ENCODE measurements at places on chromosomes 1 and 21.

- peaks cover 37% of the 10 kb centered on the region for H3K4me1 ChIP-seq
- no peak for DNase-seq
- no peaks in the 10 kb centered on the region for H3K36me3 ChIP-seq
- H3K27ac ChIP-seq, result peak overlapping the region; percentile 69
- H3K4me3 ChIP-seq, result peak overlapping the region; percentile 29
- H3K27me3 ChIP-seq, result no peaks in the 10 kb centered on the region
Measured at GRCh38 chr1:100387209-100387608, 34.9 kb downstream of the CDC14A start.

DNA sequence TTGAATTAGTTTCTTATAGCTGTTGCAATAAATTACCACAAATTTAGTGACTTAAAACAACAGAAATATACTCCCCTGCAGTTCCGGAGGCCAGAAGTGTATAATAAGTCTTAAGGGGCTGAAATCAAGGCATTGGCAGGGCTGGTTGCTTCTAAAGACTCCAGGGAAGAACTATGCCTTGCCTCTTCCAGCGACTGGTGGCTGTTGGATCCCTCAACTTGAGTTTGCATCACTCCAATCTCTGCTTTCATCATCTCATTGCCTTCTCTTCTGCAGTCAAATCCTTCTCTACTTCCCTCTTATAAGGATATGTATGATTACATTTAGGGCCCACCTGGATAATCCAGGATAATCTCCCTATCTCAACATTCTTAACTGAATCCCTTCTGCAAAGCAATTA, 19.1 kb upstream of the MED18 start:
- H3K36me3 ChIP-seq, result no peaks in the 10 kb centered on the region
- no peak for DNase-seq
- no peak overlapping the region for H3K27ac ChIP-seq
- peaks cover 11% of the 10 kb centered on the region for H3K27me3 ChIP-seq

- H3K27me3 ChIP-seq, result no peaks in the 10 kb centered on the region
- peaks cover 11% of the 10 kb centered on the region for H3K4me1 ChIP-seq
- no peak for DNase-seq
Measured at GRCh38 chr1:213936571-213936970, 51.2 kb upstream of the PROX1 start.

- no peak overlapping the region for H3K4me3 ChIP-seq
- no peaks in the 10 kb centered on the region for H3K27me3 ChIP-seq
- DNase-seq, result no peak
- no peak overlapping the region for H3K27ac ChIP-seq
Measured at GRCh38 chr21:46334351-46335140, 10.6 kb downstream of the PCNT start.

DNA sequence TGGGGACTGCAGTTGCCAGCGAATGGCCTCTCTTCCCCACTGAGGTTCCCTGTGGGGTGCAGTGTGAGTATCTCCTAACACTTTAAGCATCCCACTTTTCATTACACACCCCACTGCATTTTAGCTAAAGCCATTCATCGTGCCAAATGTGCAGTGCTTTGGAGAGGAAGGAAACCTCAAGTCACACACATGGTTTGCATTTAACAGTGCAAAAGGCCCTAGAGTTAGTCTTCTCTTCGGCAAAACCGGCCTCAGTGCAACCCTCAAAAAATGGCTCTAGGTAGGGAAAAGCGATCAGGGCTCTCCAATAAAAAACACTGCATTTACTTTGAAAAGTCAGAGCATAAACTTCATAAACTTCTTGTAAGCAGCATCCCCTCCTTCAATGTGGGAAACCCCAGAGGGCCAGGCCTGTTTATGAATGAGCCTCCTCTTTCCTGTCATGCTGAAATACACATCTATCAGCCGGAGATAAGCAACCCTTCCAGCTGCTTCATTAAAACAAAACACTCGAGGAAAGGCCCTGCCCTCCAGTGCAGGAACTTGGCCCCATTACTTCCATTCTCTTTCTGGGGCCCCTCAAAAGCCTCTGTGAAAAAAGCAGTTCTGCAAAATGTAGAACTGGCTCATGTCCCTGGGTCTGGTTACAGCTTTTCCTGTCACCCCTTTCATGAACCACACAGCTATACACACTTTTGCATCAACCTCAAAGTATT, 184.0 kb downstream of the CDC7 start:
- H3K27me3 ChIP-seq, result no peaks in the 10 kb centered on the region
- peaks cover 21% of the 10 kb centered on the region for H3K36me3 ChIP-seq
- no peak for DNase-seq
- no peak overlapping the region for H3K4me3 ChIP-seq
- H3K27ac ChIP-seq, result peak overlapping the region; percentile 50

GRCh38 chr1:57470036-57470435, 46.2 kb upstream of the DAB1 start:
- no peak overlapping the region for H3K4me3 ChIP-seq
- peaks cover 19% of the 10 kb centered on the region for H3K4me1 ChIP-seq
- H3K27ac ChIP-seq, result no peak overlapping the region
- H3K36me3 ChIP-seq, result no peaks in the 10 kb centered on the region
- H3K27me3 ChIP-seq, result no peaks in the 10 kb centered on the region

- H3K4me3 ChIP-seq, result no peak overlapping the region
- no peaks in the 10 kb centered on the region for H3K27me3 ChIP-seq
- H3K27ac ChIP-seq, result no peak overlapping the region
- no peaks in the 10 kb centered on the region for H3K36me3 ChIP-seq
Measured at GRCh38 chr1:64519901-64520300, 50.0 kb downstream of the CACHD1 start.

DNA sequence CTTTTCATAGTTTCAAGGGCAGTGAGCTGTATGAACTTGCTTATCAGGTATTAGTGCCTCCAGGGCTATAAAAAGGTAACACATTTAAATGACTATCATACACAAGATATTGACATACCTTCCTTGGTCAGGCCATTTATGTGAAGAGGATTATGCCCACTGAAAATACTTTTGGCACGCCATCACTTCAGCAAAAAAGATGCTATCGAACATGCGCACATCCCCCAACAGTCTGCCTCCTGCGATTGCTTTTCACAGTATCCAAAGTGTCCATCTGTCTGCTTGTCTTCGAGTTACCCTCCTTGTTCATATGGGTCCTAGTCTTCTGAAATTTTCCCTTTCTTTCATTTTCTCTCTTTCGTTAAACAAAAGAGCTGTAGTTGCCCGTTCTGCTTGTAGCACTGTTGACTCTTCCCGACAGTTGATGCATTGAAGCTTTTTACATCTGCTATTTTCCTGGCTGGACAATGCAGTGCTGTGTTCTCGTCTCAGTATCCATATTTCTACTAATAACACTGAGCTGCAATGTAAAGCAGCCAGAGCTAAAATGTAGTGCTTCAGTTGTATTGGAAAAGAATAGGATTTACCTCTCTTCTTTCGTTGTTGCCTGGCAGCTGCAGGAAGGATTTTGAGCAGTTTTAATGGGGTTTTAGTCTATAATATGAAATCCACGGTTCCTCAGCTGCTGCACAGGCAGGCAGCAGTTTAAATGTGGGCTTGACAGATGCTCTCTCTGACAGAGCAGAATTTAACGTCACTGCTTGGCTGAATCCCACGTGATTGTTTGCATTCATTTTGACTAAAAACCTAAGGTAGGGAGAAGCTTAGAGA, at the start of gene B3GALT2:
Gene B3GALT2 (minus strand): TSS at position 713 of the 831 bp plus-strand sequence. CDS start 5,051 bp downstream, outside the sequence.
- H3K27me3 ChIP-seq, result no peaks in the 10 kb centered on the region
- DNase-seq, result no peak
- H3K27ac ChIP-seq, result peak within 1 kb of the TSS; percentile 84
- peaks cover 95% of the 10 kb centered on the region for H3K4me1 ChIP-seq
- peak within 1 kb of the TSS; percentile 65 for H3K4me3 ChIP-seq

DNA sequence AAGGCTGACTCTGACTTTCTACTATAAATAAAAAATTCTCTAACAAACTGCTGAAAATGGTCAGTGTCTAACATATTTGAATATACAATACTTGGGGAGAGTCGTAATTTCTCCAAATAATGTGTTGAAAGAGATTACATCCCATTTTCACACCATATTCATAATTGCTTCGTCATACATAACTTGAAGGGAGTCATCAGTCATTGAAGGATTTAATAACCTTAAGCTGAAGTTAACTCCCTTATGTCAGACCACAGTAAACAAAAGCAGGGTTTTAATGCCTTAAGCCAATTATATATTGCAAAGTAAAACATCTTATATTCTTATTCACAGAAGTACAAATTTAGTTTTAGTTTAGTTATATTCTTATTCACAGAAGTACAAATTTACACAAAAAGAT, 129.9 kb downstream of the RERE start:
- H3K4me1 ChIP-seq, result peaks cover 21% of the 10 kb centered on the region
- no peak overlapping the region for H3K4me3 ChIP-seq
- no peaks in the 10 kb centered on the region for H3K36me3 ChIP-seq
- no peak overlapping the region for H3K27ac ChIP-seq
- no peaks in the 10 kb centered on the region for H3K27me3 ChIP-seq
- DNase-seq, result no peak

DNA sequence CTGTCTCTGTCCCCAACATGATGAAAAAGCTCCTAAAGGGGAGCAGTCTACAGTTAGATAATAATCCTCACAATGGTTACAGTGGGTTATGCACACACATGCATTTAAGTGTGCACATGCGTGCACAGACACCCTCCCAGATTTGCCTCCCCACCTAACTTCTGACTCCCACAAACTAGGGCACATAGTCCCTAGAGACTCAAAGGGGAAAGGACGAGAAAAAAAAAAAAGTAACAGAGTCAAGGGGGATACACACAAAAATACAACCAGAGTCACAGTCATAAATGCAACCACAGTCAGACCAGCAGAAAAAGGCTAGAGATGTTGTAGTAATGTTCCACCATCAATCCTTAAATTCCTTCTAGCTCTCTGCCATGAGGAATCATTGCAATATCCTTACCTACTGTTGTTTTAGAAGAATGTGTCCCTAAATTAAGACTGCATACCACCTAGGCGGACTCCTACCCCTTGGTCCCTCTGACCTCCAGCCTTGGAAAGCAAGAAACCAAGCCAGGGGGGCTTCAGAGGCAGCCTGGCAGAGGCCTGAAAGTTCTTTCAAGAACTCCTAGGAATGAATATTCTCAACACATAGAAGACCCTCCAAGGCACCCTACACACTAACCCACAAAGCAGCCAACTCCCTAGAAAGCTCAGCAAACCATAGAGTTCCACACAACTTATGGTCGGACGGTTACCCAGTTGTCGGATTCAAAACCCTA, 1.3 kb downstream of the CRTC2 start:
- H3K27me3 ChIP-seq, result no peaks in the 10 kb centered on the region
- H3K27ac ChIP-seq, result peak overlapping the region; percentile 98
- H3K4me3 ChIP-seq, result peak overlapping the region; percentile 98
- peaks cover 40% of the 10 kb centered on the region for H3K36me3 ChIP-seq

- no peaks in the 10 kb centered on the region for H3K36me3 ChIP-seq
- peaks cover 45% of the 10 kb centered on the region for H3K4me1 ChIP-seq
- DNase-seq, result no peak
- H3K27ac ChIP-seq, result no peak overlapping the region
- no peak overlapping the region for H3K4me3 ChIP-seq
- H3K27me3 ChIP-seq, result no peaks in the 10 kb centered on the region
Measured at GRCh38 chr1:223421676-223422075, 28.5 kb downstream of the CCDC185 start.

DNA sequence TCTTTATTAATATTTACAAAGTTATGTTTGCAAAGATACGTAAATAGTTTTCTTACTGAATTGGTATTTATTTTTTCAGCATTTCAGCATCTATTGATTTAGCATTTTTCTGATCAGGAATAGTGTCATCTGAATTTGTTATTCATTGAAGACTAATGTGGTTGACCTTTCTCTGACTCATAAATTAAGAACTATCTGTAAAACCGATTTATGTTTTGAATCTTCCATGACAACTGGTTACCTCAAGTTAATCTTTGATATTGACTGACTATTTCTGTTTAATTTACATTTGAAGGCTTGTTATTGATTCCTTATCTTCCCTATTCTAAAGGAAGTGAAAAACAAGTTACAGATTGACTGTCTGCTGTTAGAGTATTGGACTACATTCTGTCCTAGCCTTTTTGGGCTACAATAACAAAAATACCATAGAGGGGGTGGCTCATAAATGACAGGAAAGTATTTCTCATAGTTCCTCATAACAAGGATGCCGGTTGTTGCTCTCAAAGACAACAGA, 1131.4 kb downstream of the PLA2G4A start:
- no peak for DNase-seq
- no peaks in the 10 kb centered on the region for H3K36me3 ChIP-seq
- H3K27me3 ChIP-seq, result no peaks in the 10 kb centered on the region
- H3K4me1 ChIP-seq, result no peaks in the 10 kb centered on the region
- no peak overlapping the region for H3K27ac ChIP-seq

DNA sequence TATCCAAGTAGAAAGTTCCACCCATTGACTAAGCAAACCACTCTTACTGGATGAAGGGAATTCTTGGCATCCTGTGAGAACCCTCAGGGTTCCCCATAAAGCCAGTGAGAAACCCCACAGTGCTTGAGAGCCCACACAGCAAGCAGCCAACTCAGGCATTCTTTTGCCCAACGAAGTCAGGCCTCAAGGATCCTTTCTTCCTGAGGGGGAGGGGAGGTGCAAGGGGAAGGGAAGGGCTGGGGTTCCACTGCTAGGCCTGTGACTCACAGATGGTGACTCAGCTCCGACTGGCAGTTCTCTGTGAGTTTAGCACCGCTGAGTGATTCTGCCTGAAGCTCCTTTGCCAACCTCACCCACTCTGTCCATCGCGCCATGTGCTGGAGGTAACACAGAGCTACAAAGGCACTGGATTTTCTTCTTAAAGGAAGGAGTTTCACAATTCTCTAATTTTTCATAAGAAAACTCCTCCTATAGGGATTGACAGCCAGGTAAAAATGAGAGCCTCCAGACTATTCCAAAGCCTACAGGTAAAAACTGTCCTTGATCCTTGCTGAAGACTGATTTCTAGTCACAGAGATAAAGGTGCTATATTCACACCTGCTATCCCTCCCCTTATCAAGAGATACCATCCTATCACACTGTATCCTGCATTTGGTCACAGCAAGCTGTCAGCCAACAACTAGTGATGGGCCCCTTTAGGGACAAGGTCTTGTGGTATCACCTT, 4.8 kb downstream of the ENO1 start:
- peak overlapping the region; percentile 8 for H3K4me3 ChIP-seq
- H3K27me3 ChIP-seq, result no peaks in the 10 kb centered on the region
- peaks cover 63% of the 10 kb centered on the region for H3K36me3 ChIP-seq
- peaks cover 71% of the 10 kb centered on the region for H3K4me1 ChIP-seq
- DNase-seq, result peak; percentile 61

GRCh38 chr1:231665101-231665500, 38.5 kb downstream of the DISC1 start:
- no peaks in the 10 kb centered on the region for H3K27me3 ChIP-seq
- no peak overlapping the region for H3K27ac ChIP-seq
- no peak overlapping the region for H3K4me3 ChIP-seq
- DNase-seq, result no peak

DNA sequence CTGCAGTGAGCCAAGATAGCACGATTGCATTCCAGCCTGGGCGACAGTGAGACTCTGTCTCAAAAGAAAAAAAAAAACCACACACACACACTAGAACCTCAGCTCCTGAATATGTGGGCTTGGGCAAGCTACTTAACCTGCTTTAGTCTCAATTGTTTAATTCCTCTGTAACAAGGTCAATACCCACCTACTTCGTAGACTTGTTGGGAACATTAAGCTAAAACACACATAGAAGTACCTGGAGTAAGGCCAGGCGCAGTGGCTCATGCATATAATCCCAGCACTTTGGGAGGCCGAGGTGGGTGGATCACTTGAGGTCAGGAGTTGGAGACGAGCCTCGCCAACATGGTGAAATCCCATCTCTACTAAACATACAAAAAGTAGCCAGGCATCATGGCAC, 77.1 kb downstream of the CLSTN1 start:
- H3K36me3 ChIP-seq, result peaks cover 85% of the 10 kb centered on the region
- no peaks in the 10 kb centered on the region for H3K27me3 ChIP-seq
- no peaks in the 10 kb centered on the region for H3K4me1 ChIP-seq
- H3K27ac ChIP-seq, result no peak overlapping the region
- DNase-seq, result no peak

GRCh38 chr1:80244372-80244771, 1237.8 kb upstream of the ADGRL4 start:
- DNase-seq, result no peak
- no peaks in the 10 kb centered on the region for H3K27me3 ChIP-seq
- H3K36me3 ChIP-seq, result no peaks in the 10 kb centered on the region
- no peak overlapping the region for H3K4me3 ChIP-seq
- H3K27ac ChIP-seq, result no peak overlapping the region

All from left ventricle myocardium inferior (tissue), 1 donor.